ENCODE measurements at places on chromosomes 3 and 15.

GRCh38 chr15:43067717-43068461 is 37.9 kb downstream of the UBR1 start:
- DNase-seq: no peak

- DNase-seq: peak; percentile 57
Measured at GRCh38 chr15:40059821-40060220, 20.8 kb upstream of the SRP14 start.

GRCh38 chr15:45179221-45179985 is 8.4 kb downstream of the SHF start:
- DNase-seq: no peak

GRCh38 chr3:22122567-22122966 is 371.6 kb upstream of the ZNF385D start:
- DNase-seq: no peak

- DNase-seq: no peak
Measured at GRCh38 chr3:172694573-172695246, 16.2 kb downstream of the NCEH1 start.

GRCh38 chr15:63586790-63587189 is 10.4 kb upstream of the FBXL22 start:
- DNase-seq: no peak

GRCh38 chr3:111164621-111165020 is 93.0 kb downstream of the NECTIN3 start:
- DNase-seq: no peak

GRCh38 chr3:105593315-105593714 is 226.6 kb downstream of the ALCAM start:
- DNase-seq: no peak

DNA sequence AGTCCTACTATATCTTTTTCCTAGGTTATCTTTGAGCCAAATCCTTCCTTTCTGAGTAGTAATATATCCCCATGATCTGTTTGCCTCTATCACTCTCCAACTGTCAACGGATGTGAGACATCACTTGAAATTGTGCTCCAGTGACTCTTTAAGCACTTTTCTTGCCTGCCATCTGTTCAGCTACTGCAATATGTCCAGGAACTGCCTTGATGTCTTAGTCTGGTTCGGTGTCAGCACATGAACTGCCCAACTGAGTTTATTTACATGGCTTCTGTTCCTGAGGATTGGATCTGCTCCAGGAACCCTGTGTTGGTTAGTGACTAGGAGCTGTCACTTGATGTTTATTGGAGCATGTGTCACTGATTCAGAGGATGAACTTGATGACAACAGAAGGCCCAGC is 116.5 kb downstream of the SLC9A9 start:
- DNase-seq: no peak
